ENCODE measurements at places on chromosomes 5 and 9.

DNA sequence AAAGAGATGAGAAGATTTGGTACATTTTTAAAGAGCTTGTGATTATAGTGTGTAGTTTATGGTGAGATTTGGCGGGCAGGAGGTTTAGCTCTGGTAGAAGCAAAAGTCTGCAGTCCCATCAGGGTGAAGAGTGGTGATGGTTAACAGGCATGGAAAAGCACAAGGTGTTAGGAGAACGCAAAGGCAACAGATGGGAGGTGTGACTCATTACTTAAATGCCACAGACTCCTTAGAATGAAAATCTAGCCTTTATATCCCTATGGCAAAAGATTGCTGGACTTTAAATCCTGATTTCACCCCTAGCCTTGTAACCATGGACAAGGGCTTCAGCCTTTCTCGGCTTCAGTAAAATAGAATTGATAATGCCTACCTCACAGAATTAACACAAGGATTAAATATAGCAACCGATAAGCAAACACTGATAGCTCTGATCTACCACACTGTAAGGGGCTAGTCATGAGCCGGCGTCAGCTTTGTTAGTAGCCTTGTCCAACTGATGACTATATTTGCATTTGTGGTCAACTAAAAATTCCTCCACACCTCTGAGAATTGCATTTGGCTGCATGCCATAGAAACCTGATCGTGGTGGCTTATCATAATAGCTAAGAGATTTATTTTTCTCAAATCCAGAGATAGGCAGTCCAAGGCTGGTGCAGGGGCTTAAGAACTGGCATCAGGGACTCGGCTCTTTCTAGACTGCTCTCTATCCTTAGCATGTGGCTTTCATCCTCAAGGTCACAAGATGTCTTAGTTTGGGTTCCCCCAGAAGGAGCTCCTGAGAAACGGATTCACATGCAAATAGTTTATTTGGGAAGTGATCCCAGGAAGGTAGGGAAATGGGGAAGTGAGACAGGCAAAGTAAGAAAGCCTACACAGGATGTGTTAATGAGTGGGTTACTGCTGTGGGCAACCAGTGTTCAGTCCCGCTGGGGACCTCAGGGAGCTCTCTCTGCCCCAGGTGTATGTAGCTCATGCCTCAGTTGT, 19.6 kb downstream of the MFAP3 start:
- no peak for DNase-seq

DNA sequence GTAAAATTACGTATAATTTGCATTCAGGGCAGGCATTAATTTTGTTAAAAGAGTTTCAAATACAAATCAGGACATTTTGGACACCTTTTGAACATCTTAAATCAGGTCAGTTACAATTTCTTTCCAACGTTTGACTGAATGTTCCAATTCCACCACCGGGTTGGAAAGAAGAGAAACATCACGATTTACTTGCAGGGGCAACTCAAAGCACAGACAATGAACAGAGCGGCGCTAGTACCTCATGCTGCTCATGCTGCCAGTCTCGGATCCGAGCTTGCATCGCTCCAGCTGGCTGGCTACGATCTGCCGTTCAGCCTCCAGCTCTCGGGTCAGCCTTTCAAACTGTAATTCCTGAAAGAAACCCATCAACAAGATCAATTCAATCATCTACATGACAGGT, 339.5 kb downstream of the CTNND2 start:
- no peak for DNase-seq

DNA sequence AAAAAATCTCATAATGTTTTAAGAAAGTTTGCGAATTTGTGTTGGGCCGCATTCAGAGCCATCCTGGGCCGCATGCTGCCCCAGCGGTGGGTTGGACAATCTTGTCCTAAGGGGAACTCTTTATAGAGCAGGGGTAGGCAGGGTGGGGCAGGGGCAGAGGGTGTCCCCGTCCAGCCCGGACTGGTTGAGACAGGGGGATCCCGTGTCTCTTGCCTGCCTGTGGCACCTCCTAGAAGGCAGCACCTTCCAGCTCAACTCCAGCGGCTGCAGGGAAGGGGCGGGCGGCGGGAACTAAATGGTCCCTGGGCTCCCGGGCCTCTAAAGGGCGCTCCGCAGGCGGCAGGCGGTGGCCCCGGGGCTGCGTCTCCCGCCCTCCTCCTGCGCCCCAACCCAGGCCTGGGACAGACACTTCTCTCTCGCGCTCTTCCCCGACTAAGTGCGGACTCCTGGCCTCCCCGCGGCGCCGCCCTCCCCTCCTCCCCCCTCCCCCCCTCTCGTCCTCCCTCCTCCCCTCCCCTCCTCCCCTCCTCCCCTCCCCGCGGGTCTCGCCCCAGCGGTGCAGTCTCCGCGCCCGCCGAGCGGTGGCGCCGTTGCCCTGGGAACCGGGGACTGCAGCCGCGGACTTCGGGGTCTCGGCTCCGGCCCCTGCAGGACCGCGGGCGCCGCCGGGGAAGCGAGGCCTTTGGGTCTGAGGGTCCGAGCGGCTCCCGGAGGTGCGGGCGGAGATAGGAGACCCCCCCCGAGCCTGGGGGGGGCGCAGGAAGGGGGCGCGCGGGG, 132.6 kb downstream of the MRPL36 start:
- no peak for DNase-seq

DNA sequence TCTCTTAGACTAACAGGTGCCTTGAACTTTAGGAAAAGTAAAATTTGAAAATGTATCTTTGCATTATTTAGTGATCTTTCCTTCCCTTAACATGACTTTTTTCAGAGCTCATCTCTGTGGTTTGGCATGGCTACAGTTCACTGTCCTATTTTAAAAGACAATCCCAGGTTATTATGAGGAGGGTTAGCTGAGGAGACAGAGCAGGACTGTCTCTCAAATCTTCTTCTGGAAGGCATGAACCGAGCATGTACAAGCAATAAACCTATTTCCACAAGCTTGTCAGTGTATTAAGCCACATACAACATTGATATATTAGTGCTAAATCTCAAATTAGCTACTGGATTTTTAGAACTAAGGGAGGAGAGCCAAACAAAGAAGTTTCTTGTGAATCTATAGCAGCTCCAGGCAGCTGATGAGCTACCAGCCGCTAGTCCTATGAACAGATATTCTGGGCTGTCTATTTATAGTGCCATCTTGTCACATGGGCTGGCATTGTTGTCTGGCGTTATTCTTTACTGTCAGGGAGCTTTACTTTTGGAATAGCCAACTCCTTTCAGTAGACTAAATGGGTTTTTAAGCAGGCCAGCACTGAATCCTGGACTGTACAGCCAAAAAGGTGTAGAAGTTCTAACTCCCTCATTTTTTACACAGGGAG, 171.2 kb upstream of the ACTBL2 start:
- DNase-seq, result no peak

DNA sequence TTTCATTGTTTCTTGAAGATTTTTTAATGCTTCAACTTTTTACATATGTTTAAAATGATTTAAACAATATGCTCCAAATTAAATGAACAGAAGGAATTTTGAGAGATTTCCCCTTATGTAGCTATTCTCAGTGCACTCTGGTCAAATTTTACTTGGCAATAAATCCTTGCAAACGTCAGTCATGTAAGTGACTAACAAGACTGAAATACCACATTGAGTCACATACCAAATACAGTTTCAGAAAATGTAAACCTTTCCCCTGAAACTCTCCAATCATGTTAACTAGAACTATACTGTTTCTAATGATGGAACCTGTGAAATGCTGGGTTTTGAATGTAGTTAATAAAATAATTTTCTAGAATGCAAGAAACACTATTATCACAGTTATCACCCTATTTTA, 29.6 kb downstream of the SAR1B start:
- no peak for DNase-seq

DNA sequence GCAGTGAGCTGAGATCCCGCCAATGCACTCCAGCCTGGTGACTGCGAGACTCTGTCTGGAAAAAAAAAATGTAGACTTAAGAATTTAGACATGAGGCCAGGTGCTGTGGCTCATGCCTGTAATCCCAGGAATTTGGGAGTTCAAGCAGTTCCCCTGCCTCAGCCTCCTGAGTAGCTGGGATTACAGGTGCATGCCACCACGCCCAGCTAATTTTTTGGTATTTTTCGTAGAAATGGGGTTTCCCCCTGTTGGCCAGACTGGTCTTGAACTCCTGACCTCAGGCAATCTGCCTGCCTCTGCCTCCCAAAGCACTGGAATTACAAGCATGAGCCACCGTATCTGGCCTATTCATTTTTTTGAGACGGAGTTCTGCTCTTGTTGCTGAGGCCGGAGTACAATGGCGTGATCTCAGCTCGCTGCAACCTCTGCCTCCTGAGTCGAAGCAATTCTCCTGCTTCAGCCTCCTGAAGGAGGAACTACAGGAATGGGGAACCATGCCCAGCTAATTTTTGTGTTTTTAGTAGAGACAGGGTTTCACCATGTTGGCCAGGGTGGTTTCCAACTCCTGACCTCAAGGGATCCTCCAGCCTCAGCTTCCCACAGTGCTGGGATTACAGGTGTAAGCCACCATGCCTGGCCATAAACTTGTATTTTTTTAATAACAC, 14.0 kb downstream of the DDX46 start:
- no peak for DNase-seq

GRCh38 chr9:87405677-87406542, 91.8 kb upstream of the DAPK1 start:
- no peak for DNase-seq

DNA sequence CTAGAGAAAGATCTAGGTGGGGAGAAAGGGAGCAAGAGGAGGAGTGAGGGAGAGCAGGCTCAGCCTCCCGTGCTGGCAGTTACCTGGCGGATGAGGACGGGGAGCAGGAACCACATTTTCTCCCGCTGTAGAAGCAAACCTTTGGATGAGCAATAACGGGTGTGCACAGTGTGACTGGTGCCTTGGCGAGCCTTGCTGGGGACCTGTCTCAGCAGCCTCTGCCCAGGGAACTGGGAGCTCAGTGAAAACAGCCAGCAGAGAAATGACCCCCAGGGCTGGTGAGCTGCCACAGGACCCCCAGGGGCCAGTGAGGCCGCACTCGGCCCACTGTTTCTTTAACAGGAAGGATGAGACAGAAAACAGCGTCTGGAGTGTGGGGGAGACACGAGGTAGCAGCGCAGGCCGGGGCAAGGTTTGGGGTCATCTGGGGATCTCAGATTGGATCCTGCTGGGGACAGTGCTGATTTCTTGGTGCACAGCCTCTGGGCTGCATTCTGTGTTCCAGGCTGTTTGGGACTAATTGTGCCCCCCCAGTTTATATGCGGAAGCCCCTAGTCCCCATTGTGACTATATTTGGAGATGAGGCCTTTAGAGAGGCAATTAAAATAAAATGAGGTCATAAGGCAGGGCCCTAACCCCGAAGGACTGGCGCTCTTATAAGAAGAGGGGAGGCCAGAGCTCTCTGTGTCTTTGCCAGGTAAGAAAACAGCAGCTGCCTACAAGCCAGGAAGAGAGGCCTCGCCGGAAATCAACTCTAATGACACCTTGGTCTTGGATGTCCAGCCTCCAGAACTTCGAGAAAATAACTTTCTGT, 118.8 kb upstream of the PHYKPL start:
- no peak for DNase-seq

GRCh38 chr9:99103901-99104458, 933 bp upstream of the TGFBR1 start:
- DNase-seq, result peak; percentile 4

Data from activated CD4-positive, alpha-beta T cell treated with anti-CD3 and anti-CD28 coated beads for 4 hours (primary cell).